ENCODE measurements at places on chromosomes 7 and 10.

DNA sequence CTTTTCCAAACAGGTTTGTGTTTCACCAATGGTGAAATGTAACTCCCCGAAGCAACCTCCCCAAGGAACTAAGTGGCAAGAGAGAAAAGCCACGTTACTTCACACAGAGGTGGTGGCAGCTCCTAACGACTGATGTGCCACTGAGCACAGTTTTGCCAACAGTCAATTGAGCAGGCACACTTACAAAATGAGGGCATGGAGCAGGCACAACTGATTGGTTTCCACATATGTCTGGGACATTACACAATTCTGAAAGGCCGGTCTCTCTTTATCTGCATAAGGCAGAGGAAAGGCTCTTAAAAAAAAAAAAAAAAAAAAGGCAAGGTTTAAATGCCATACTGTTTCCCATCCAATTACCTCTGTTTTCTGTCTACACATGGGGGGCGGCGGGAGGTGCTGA, 86.7 kb downstream of the GFRA1 start:
- no peak for DNase-seq

DNA sequence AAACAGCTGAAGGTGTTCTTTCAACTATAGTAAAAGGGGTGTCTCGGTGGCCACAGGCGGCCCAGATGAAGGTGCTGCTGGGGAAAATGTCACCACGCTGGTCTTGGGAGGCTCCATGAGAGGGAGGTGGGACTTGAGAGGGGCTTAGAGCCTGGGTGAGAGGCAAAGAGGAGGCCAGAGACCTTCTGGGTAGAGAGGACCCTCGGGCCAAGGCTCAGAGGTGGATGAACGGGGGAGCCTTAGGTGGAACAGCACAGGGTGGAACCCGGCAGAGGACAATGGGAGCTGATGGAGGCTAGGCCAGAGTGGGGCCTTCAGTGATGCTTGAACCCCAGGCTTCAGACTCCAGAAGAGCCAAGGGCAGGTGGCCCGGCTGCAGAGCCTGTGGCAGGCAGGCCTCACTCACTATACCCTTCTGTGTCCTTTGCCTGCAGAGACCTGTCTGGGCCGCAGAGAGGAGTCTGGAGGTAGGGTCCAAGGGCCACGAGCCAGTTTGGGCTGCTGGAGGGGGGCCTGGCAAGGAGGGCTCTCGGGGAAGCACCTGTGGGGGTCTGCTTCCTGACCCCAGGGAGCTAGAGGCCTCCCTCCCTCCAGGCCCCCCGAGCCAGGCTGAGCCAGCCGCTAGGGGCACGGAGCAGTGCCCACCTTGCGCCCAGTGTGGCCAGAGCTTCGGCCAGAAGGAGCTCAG, 32.1 kb downstream of the ZNF783 start:
- DNase-seq: no peak

DNA sequence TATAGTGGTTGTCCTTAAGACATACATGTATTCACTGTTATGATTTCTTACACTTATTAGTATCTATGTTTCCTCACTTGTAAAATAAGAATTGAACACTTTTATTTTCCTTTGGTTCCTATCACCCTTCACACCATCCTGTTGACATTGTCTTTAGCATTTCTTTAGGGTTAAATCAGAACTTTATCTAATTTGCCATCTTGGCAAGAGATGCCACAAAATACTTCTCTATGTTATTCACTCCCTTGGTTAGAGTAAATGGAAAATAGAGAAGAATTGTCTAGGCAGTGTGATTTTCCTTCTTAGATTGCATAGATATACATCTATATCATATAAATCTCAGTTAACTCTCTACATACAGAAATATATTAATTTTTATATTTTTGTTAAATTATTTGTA, 204.7 kb downstream of the SEMA3D start:
- no peak for DNase-seq

DNA sequence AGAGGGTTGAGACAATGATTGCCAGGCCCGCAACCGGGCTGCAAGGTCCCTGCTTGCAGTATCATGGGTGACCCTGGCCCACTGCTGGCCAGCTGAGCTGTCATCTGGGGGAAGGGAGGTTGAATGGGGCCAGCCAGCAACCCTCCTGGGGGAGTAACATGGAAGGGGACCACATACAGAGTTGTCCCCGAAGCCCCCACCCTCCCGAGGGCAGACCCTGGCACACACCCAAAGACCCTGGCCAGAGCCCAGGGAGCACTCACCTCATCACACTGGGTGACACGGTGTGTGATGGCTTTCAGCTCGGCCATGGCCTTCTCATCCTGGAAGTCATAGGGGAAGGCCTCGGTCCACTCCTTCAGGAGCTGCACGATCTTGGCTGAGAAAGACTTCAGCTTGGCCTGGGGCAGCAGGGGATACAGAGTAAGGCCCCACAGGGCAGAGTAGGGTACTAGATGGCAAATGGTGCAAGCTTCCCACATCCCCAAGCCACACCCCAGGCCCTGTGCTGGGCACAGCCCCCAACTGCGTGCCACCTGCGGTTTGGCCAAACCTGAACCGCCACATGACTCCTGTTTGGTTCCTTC, 63.4 kb downstream of the CSGALNACT2 start:
- DNase-seq: no peak

- no peak for DNase-seq
Measured at GRCh38 chr10:14191407-14191806, 139.3 kb downstream of the FRMD4A start.

DNA sequence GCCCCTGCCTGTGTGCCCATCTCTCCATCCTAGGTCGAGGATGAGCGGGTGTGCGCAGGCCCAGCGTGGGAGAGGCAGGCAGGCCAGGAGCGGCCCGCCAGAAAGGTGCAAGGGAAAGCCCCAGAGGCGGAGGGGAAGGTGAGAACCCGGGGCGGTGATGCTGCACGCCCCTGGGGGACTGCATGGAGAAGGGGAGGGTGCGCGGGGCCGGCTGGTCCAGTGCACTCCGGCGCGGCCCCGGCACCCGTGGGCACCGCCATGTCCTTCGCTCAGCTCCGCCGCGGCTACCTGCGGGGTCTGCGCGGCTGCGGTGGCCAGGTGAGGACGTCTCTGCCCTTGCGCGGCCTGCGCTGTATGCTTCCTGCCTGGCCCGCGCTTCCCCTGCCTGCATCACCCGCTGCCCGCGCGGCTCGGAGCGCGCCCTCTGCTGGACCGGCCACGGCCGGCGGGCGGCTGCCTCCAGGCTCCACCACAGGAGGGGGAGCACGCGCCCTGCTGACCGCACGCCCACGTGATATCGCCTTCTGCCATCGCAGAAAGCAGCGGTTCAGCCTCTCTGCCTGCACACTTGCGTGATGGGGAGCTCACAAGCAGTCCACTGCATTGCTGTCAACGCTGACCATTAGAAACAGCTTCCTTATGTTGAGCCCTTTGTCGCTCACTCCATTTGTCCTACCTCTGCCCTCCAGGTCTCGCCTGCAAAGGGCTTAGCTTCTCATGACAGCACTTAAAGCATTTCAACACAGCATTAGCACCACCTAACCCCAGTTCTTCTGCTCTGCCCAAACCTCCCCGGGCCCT, 73.9 kb downstream of the CXCL12 start:
- DNase-seq: peak; percentile 74

GRCh38 chr7:68009716-68010115, 1013.1 kb downstream of the TYW1 start:
- DNase-seq: no peak

DNA sequence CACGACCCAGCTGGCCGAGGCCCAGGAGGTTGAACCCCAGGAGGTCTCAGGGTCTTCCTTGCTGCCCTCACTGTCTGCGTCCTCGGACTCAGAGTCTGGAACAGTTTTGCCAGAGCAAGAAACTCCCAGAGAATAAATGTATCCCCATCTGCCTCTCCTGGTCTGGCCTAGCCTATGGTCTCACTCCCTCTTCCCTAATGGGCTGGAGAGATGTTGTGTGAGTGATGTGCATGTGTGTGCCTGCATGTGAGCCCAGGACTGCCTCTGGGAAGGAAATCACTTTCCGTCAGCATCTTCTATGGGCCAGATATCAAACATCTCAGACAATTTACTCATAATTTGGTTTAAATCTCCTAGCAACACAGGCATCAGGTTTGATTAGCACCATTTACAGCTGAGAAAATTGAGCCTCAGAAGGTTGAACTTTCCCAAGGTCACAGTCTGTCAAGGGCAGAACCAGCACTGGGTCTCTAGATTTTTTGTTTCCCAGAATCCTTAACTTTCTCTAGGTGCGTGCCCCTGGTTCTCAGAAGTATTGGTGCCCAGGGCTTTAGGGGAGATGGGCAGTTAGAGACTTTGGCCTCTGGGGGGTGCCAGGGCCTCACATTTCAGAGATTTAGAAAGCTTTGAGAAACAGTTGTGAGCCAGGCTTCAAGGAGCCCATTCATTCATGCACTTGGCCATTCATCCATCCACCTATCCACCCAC, 4.9 kb downstream of the TMEM270 start:
- no peak for DNase-seq

DNA sequence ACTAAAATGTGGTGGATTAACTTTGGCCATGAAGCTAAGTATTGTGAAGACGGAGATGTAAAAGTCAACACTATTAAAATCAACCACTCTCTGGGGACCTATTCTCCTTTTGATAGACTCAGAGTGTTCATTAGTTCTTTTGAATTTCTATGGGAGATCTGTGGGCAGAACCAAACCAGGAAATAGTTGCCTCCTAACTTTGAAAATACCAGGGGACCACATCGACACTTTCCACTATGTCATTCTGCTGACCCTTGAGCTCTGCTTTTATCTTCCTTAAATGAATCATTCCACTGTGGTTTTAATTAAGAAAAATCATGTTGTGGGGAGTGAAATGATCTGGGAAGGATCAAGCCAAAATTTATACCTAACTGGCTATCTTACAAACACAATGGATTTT, 960.5 kb downstream of the GATA3 start:
- DNase-seq: peak; percentile 32

DNA sequence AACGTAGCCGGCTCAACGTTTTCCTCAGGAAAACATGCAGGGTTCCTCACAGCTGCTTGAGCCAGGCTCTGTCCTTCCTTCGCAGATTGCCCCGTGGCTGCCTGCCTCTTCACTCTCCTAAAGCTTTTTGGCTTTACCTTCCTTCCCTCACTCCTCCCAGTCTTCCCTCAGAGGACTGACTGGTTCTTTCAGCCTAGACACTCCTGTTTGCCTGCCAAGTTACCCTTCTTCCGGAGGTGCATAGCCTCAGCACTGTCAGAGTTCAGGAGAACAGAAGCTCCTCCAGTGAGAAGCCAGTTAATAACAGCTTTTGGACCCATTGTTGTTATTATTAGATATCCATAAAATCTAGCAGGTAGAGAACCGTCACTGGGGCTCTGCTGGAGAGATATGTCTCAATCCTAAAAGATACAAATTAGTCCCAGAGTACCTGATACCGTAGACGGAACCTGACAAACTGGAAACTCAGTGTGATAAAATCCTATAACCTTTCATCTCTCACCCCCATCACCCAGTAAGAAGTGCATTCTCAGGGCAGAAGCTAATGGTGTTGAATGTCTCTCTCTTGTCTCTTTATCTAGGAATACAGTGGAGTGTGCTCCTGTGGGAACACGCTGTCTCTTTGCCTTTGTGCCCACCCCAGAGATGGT, 79.6 kb downstream of the SND1 start:
- no peak for DNase-seq

- DNase-seq: no peak
Measured at GRCh38 chr7:131157530-131158243, 170.0 kb upstream of the MKLN1 start.
